ENCODE measurements at places on chromosomes 12 and 14.

DNA sequence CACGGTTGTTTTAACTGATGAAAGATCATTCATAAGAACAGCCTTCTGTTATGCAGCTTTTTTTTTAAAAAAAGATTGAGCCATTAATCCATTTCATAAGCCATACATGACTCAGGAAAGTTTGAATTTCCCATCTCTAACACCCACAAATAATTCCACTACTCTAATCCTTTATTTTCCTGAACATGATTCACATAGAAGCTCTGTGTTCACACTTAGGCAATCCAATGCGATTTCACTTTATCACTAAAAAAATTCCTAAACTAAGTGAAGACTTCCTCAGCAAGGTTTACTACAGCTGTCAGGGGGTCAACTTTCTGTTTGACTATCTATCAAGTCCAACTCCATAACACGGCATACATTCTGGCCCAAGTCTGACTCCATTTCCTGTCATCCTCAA, 25.9 kb downstream of the PKP2 start:
- DNase-seq = no peak

DNA sequence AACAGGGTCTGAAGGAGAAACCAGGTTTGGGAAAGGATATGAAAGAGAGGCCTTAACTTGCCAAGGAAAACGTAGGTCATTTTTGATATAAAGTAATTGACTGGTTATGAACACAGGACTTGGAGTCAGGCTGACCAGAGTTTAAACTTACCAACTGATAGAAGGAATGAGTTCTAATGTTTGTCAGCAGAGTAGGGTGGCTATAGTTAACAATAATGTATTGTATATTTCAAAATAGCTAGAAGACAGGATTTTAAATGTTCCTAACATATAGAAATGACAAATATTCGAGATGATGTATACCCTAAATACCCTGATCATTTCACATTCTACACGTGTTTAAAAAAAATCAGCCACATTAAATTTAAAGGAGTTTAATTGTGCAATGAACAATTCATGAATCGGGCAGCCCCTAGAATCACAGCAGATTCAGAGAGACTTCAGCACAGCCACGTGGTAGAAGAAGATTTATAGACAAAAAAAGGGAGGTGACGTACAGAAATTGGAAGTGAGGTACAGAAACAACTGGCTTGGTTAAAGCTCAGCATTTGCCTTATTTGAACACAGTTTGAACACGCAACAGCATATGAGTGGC, 52.5 kb upstream of the PLEKHG7 start:
- no peak for DNase-seq

DNA sequence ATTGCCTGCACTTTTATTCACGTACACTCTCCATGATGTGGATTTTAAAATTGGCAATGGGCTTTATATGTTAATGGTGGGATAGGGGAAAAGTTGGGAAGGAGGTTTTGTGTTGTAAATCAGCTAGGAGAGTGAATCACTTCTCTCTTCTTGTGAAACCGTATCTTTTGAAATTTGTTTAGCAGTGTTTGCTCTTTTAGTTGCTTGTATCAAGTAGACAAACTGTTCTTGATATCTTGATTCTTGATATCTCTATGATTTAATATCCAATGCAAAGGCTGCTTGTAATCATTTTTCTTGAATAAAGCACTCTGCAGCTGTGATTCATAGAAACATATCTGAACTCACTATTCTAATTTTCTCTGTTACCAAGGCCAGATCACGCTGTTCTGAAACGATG, 615.1 kb downstream of the CCER1 start:
- DNase-seq = no peak

DNA sequence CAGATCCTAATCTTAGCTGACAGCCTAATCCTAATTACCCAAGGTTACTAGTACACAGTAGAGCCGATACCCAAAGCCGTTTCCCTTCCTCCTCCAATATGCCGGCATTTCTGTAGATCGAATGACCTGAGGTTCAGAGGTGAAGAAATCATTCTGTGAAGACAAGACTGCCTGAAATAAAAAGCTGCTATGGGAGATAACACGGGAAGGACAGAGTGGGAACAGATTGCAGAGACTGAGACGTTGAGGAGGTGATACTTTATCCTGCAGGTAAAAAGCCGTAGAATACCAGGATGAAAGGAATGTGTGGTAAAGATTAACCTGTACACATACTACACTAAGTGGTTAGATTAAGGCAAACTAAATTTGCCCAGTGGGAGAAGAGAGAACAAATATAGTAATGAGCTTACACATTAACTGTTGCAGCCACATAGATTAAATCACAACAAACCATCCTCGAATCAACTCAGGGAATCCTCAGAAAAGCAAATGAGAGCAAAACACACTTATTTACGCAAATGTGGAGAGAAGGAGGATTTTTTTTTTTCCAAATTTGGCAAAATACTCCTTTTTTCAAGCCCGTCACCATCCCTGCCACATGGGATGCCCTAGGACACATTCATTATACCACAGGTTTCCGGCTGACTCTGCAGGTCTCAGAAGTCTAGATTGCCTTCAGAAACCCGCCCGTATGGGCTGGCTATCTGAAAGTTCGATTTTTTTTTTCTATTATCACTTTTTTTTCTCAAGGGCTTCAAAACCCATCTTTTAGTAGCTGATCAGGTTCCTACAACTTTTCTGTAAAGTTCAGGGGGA, 188.0 kb downstream of the TTC8 start:
- DNase-seq = no peak

DNA sequence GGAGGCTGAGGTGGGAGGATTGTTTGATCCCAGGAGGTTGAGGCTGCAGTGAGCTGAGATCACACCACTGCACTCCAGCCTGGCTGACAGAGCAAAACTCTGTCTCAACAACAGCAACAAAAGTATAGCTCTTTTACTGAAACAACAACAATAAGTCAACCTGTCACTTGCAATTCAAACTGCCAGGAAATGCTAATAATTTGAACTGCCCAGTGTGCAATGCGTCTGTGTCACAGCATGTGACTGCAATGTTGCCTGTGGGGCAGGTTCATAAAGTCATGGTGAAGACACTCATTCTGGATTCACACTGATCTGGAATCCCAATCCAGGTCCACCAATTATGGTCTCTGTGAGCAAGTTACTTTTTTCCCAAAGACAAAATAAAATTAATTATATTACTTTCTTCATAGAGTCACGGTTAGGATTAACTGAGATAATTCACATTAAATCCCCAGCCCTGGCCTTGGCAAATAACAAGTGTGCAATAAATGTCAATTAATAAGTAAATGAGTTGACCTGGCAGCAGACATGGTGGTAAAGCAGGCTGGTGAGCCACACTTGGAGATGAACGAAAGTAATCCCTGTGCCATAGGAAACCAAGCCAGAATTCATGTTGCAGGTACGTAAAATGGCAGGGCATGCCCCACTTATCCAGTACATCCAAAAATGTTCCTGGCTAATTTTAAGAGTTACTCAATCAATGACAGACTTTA, 89.1 kb upstream of the CPSF6 start:
- no peak for DNase-seq

DNA sequence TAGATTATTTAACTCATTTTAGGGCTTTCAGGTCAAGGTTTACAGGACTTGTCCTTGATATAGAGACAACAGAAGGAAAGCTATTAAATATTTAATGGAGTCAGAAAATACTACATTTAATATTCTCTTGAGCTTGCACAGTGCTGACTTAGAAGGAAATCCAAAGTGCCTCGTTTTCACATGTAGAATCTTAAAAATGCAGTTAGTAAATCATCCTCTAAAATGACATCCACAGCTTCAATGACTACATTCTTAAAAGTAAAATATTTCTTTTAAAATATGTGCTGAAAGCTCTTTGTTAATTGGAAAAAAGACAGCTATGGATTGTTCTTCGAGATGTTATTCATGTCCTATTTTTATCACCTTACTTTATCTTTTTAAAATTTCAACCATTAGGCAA, 146.9 kb downstream of the KCNC2 start:
- DNase-seq = no peak

DNA sequence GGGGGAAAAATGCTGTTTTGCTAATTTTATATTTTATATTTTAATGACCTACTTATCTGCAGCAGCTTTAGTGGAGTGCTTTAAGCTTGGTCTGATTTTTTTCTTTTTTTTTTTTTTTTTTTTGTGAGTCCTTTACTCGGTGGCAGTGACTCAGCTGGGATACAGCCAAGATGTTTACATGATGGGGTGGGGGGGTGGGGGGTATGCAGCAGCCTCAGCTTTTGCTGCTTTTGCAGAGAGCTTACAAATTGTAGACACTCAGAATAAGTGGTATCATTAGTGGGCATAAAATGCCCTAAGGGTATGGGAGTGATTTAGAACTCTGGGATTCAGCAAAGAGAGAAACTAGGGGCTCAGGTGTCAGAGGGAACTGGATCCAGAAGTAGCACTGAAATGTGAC, 38.2 kb upstream of the ARHGAP5 start:
- no peak for DNase-seq

GRCh38 chr14:92969871-92970270, 46.9 kb downstream of the CHGA start:
- no peak for DNase-seq

DNA sequence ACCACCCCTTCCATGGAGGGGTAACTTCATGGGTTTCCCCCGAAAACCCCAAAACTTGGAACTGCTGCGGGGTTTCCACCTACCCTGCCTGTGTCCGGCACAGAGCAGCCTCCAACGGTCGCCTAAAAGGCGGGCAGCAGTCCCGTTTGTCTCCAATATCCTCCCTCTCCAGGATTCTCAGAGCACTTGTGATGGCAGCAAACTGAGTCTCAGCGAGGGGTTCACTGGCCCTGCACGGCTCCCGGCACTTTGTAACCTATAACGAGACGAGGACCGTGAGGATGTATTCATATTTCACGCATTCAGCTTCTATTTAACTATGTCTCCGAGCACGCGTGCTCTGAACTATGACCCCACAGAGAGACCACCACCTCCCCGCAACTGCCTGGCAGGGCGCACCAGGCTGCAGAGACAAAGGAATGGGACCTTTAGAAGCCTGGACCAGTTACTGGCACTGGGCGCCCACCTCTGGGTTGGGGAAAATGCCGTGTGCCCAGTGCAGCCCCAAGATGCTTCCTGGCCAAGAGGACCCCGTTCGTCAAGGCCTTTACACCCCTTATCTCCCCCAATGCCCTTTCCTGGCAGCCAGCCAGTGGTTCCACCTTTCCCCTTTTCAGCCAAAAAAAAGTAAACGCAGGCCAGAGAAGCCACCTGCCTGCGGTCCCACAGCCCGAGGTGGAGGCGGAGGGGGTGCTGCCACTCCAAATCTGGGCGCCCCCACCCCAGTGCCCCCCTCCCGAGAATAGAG, 173.1 kb upstream of the RTL1 start:
- DNase-seq = no peak

DNA sequence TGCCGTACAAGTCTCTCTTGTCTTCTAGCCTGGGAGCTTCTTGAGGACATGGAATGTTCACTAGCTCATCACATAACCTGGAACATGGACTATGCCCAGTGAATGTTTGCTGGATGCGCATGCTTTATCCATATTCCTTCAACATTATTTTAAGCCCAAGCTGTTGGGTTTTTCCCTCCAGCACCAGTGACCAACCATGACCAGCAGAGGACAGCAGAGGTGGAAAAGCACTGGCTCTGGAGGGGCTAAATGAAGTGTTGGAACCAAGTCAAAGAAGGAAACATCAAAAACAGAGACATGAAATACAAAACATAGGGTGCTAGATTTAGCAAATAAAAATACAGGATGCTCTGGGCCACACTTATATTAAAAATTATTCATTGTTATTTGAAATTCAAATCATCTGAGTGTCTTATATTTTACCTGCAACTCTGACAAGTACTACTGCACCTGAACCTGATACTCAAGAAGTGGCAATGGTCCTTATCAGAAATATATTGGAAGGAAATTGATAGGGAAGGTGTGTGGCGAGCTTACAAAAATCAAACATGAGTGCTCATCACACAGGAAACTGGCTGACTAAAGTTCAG, 23.1 kb upstream of the HELB start:
- no peak for DNase-seq

DNA sequence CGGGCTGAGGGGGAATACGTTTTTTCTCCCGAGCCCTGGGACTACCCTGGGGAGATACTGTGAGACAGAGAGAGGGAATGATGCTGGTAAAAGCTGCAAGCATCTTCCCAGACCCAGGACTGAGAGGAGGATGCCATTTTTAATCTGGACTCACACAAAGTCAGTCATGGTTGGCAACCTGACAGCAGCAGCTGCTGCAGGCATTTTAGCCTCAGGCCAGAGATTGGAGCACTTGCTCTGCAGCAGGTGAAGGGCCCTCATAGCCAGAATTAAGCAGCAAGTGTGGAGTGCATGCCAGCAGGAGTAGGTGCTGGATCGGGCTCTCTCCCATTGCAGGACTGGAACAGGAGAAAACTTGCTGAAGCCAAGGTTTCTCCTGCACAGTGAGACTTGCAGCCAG, 361.1 kb upstream of the CLEC14A start:
- DNase-seq = no peak
